ENCODE measurements at places on chromosomes 11 and 22. TPM values are rescaled to one million over a fixed set of nuclear protein-coding genes. Genes with fewer than 3 reads are reported as not detected.

GRCh38 chr11:10838083-10838482 is 19.8 kb downstream of the ZBED5 start:
- no peak for ATAC-seq

DNA sequence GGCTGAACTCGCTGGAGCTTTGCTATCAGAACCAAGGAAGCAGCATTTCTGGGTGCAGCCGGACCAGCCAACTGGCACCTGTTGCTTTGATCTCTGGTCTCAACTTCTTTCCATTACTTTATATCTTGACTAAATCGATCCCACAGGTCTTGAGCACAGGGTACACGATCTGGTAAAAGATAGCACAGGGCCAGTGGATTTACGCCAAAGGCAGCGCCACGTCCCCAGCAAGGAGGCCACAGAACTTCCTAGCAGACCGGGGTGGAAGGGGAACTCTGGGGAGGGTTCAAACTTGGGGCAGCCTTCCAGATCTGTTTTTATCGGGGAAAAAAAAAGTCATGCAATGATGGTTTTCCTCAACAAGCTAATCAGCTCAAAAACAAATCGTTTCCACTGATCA is 14.0 kb downstream of the VPS37C start:
- no peak for ATAC-seq

OR6A2 gene
- 0.09 TPM for total RNA-seq

- ATAC-seq: no peak
Observed at GRCh38 chr22:26597026-26597425, 7.1 kb upstream of the TPST2 start.

- no peak for ATAC-seq
Observed at GRCh38 chr11:110053848-110054414, 39.3 kb upstream of the ZC3H12C start.

DNA sequence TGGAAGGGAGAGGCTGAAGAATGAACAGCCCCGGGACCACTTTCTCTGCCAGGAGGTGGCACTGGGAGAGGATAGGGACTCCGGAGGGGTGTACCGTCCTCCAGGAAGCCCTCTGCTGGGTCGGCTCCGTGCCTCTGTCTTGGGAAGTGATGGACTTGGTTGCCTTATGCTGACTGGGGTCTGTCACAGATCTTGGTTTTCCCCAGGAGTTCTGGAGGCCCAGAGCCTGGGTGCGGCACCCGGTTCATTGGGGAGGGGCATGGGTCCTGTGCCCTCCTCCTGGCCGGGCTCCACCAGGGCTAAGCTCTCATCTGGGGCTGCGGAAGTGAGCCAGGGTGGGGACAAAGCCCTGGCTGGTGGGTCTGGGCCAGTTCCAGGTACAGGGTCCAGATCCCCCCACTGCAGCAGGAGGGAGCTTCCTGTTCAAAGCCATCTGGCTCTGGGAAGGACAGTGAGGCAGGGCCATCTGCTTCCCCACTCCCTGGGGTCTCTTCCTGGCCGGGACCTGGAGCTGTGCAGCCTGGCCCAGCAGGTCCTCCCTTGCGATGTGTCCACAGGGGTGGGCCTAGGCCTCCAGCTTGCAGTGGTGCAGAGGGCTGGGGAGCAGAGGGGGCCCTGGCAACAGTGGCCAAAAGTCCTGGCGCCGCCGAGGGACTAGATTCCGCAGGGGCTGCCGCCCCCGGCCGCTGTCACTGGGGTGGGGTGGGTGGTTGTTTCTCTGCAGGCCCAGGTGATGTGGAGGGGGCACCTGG is 1.1 kb upstream of the AP2A2 start:
- ATAC-seq: peak; percentile 4

DNA sequence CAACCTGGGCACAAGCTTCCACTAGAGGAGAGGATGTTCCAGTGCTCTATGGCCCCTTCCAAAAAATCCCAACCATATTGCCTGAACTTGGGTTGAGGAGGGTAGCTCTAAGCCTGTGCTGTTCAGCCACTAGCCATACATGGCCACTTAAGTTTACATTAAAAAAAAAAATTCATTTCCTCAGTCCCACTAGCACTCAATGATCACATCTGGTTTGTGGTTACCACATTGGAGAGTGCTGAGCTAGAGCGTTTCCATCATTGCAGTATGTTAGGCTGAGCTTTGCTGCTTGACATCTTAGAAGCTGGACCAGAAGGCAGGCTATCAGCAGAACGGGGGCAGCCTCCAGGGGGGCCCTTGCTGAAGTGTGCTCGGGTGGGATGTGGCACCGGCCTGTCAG is 43.5 kb upstream of the CYP2D6 start:
- no peak for ATAC-seq

DNA sequence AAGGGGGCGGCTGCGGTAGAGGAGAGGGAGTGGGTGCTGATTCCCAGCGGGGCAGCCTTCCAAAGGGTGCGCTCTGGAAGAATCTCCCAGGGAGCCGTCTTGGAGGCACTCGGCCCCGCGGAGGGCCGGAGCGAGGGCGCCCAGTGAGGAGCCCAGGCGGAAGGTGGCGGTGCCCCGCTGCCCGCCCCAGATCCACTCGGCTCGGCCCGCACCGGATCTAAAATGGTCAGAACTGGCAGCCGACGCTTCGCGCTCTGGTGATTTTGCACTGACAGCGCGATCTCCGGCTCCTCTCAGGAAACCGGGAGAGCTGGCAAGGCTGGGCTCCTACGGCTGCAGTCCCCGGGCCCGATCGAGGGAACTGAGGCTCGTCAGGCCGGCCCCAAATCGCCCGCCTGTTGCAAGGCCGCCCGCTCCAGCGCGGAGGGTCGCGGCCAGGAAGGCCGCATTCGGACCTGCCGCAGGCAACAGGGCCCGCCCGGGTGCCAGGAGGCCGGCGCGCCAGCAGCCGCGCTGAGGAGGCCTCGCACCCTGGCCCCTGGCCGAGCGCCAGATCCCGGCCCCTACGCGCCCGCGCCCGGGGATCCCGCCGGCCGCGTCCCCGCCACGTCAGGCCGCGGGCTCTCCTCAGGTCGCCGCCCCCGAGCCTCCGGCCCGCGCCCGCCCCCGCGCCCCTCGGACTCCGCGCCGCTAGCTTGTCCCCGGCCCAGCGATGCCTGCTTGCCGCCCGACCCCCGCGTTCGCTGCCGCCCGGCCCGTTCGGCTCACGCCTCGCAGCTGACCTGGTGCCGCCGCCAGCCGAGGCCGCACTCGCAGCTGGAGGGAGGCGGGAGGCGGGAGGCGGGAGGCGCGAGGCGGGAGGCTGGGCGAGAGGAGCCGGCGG is at the start of gene KLHL22:
Gene KLHL22, minus strand, starts transcription at position 818 of the 883 bp plus-strand sequence. CDS start 6,584 bp downstream, outside the sequence.
- peak; percentile 60 for ATAC-seq

ARHGEF12 gene
- total RNA-seq: 55.2 TPM

DNA sequence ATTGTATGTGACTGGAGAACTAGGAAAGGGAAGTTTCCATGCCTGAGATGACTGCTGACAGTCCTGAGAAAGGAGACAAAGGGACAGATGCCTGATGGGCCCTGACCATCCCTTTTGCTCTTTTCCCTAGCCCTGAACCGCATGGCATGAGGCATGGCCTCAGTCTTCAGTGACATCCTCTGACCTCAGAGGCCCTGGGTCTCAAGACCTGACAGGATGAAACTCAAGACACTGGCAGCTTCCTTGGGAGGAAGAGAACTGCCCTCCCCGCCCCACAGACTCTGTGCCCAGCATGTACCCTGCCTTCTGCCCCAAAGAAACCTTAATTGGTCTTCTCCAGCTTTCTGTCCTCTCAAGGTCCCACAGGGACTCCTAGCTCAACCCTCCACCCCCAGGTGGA is 444.1 kb downstream of the SOX6 start:
- ATAC-seq: no peak

Data from motor neuron (in vitro differentiated cells).